Endothelial cell of umbilical vein (primary cell): ENCODE measurements at places on chromosomes 7 and 10.

DNA sequence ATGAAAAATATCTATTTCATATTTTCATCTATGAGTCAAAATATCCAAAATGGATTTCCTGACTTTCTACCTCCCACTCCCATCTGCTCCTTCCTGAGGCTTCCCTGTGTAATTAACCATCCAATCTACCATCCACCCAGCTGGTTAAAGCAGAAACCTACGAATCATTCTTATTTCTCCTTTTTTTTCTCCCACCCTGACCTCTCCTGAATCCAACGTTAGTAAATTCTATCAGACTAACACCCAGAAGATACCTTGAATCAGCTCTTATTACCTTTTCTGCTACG lies 3.7 kb upstream of the LIPF start:
- peaks cover 8% of the 10 kb centered on the region for H3K4me1 ChIP-seq
- peak; percentile 31 for DNase-seq
- no peak overlapping the region for H3K27ac ChIP-seq
- no peak overlapping the region for H3K4me3 ChIP-seq
- no peaks in the 10 kb centered on the region for H3K27me3 ChIP-seq
- no peaks in the 10 kb centered on the region for H3K36me3 ChIP-seq

- H3K4me3 ChIP-seq = no peak overlapping the region
- H3K27ac ChIP-seq = no peak overlapping the region
- H3K27me3 ChIP-seq = no peaks in the 10 kb centered on the region
- no peak for DNase-seq
- H3K36me3 ChIP-seq = no peaks in the 10 kb centered on the region
Measured at GRCh38 chr7:112293416-112293815, 86.9 kb downstream of the ZNF277 start.

DNA sequence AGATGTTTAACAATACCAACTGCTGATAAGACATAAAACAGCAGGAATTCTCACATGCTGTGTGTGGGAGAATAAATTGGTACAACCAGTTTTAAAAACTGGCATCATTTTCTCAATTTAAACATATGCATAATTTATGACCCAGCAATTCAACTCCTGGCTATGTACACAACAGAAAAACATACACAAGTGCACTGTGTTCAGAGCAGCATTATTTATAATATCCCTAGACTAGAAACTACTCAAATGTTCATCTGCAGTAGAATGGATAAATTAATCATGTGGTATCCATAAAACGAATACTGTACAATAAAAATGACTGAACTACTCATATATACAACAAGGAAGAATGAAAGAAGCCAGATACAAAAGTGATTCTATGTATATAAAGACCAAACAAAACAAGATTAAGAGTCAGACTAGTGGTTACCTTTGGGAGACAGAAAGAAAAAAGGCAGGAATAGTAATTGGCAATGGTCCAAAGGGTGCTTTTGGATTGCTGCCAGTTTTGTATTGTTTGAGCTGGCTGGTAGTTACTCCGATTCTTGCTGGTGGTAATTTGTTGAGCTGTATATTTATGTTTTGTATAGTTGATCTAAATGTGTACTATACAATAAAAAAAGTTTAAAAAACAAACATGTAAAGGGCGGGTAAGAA lies 306.0 kb downstream of the TFEC start:
- DNase-seq = peak; percentile 52
- H3K4me3 ChIP-seq = no peak overlapping the region
- no peak overlapping the region for H3K27ac ChIP-seq
- H3K36me3 ChIP-seq = no peaks in the 10 kb centered on the region
- H3K4me1 ChIP-seq = no peaks in the 10 kb centered on the region

DNA sequence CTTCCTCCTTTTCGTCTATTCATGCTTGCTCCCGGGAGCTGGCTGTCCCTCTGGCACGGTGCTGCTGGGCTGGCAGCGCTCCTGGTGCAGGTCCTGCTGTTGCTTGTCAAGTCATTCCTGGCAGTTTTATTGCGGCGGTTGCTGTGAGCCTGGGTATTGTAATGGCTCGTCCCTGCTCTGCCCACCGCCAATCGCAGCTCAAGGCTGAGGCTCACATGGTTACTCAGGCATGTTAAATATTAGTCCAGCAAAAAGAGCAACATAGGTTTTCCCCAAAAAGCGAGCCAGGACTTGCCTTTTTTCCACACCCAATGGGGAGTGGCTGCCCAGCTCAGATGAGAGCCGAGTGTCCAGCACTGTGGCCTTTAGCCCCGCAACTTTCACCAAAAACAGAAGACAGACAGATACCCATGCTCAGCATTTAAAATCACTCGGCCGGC lies 492.9 kb upstream of the FOXK1 start:
- no peak overlapping the region for H3K4me3 ChIP-seq
- no peaks in the 10 kb centered on the region for H3K27me3 ChIP-seq
- H3K4me1 ChIP-seq = no peaks in the 10 kb centered on the region
- H3K27ac ChIP-seq = no peak overlapping the region
- no peaks in the 10 kb centered on the region for H3K36me3 ChIP-seq
